Vagina (tissue), 2 donors: ENCODE measurements at places on chromosomes 13 and 19.

DNA sequence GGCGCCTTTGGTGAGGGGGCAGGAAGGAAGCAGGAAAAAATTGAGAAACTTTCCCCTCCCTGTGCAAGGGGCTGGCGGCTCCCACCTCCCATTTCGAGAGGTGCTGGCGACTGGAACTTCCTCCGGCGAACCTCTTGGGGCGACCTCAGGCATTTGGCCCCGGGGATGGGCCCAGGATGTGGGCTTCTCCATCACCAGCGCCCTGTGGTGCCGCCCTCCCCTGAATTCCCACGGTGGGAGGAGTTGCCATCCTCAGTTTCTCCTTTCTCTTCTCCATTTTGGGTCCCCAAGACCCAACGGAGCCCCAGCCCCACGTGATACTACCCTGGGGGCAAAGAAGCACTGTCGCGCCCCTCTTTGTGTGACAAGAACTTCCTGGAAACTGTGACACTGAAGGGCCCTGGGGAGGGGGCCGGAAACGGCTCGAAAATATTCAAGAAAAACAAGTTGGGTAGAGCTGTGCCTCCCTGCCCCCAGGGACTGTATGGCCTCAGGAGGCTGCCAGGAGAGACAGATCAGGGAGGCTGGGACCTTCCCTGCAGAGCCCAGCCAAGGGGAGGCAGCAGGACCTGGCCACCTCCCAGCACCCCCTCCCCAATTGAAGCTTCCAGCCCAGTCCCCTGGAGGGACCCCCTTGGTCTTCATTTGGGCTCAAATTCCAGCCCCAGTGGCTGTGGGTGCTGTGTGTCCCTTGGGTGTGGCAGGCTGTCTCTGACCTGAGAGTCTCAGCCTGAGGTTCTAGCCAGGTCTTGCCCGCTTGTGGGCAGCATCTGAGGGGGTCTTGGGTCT, 16.2 kb upstream of the AP1M2 start:
- no peak for DNase-seq

GRCh38 chr19:18895824-18896341, at the start of gene CERS1:
CERS1 (minus strand) TSS chr19:18896158; CDS start chr19:18896072, 86 bp downstream.
- no peak for DNase-seq

GRCh38 chr19:47433121-47433520, 13.8 kb upstream of the MEIS3 start:
- DNase-seq, result no peak

DNA sequence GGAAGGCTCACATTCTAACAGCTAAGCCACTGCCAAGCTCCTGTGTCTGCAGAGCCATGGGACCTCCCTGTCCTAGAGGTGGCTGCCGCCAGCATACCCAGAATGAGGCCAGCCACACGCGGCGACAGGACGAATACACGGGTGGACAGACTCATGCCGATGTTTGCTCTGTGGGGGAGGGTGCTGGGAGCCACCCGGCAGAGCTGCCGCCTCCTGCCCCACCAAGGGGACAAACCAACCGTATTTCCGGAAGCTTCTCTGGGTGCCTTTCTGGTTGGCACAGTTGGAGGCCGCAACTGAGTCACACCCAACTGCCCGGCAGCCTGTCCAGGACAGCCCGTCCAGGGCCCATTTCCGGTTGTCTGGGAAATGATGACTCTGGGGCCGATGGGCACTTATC, 20.3 kb downstream of the C13orf46 start:
- no peak for DNase-seq

DNA sequence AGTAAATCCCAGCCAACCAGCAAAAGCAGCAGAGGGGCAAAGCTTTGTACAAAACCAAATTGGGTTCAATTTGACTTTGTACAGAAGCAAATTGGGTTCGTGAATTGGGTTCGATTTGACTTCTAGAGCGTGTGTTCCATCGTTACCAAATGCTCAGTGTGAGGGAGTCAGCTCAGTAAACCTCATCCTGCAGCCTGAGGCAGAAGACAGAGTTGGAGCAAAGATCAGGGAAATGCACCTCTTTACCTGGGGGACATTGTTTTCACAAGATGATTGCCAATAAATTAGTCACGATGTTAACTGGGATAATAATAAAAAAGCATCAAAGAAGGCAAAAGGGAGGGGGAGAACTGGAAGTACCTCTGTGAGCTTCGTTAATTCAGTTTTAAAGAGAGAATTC, 1.5 kb downstream of the RAB20 start:
- no peak for DNase-seq

GRCh38 chr13:59542303-59542702, 621.4 kb downstream of the DIAPH3 start:
- DNase-seq, result no peak

- no peak for DNase-seq
Measured at GRCh38 chr13:44934724-44935123, 54.5 kb downstream of the NUFIP1 start.

- no peak for DNase-seq
Measured at GRCh38 chr13:30581582-30581981, 36.1 kb upstream of the USPL1 start.

GRCh38 chr13:109361562-109362289, 424.7 kb downstream of the IRS2 start:
- DNase-seq, result no peak

GRCh38 chr19:35458731-35459391, 10.8 kb downstream of the FFAR2 start:
- no peak for DNase-seq

- DNase-seq, result no peak
Measured at GRCh38 chr13:79593641-79594275, 112.8 kb downstream of the NDFIP2 start.

DNA sequence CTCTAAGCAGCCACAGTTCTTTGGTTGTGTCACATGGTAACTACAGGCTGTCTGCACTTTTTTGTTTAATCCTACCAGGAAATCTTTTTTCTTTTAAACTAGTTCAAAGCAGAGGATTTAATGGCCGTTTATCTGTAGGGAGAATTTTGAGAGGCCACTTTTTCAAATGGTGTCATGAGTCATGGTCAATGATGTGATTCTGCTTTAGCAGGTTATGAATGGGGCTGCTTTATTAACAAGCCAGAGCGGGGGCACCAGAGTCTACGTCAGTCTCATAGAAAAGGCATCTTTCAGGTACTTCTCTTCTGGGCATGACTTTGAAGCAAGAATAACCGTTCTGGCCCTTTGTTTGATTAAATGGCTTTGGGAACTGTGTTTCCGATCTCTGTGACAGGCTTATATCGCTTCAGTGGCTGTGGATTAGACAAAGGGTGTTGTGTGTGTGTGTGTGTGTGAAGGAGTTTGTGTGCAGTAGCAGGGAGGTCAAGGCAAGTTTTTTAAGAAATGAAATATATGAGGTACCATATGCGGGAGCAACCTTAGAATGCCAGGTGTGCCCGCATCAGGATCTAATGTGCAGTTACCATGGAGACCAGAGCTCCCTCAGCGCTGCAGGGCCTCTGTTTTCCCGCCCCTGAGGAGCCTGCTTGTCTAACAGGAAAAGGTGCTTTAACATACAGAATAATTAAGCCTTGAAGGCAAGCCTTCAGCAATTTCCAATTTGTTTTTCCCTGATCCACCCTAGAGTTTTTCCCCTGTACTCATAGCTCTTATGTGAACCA, 120.5 kb downstream of the KATNAL1 start:
- no peak for DNase-seq

GRCh38 chr19:6056801-6057650, 53.3 kb downstream of the RFX2 start:
- DNase-seq, result peak; percentile 97

DNA sequence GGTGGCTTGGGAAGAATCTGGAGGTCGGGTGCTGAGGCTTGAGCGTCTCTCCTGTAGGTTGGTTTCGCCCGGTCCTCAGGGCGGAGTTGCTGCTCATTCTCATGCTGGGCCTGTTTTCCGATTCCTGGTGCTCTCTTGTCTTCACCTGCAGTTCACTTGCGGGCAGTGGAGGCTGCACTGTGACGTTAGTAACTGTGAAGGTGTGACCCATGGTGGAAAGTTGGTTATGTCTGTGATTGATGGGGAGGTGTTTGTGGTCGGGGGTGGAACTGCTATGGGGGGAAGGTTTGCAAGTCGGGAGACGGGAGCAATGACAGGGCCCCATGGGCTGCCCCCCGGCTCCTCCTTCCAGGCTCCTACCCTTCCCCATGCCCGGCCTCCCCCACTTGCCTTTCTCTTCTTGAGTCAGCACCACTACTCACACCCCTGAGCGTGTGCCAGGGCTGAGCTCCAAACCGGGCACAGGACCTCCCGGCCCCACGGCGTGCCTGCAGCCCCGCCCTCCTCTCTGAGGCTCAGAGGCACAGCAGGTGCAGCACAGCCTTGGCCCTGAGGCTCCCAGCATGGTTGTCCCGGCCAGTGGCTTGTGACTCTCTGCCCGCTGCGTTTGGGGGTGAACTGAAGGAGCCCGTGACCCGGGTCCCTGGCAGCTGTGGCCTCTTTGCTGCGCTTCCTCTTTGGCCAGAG, 79.1 kb downstream of the ATP11A start:
- no peak for DNase-seq

DNA sequence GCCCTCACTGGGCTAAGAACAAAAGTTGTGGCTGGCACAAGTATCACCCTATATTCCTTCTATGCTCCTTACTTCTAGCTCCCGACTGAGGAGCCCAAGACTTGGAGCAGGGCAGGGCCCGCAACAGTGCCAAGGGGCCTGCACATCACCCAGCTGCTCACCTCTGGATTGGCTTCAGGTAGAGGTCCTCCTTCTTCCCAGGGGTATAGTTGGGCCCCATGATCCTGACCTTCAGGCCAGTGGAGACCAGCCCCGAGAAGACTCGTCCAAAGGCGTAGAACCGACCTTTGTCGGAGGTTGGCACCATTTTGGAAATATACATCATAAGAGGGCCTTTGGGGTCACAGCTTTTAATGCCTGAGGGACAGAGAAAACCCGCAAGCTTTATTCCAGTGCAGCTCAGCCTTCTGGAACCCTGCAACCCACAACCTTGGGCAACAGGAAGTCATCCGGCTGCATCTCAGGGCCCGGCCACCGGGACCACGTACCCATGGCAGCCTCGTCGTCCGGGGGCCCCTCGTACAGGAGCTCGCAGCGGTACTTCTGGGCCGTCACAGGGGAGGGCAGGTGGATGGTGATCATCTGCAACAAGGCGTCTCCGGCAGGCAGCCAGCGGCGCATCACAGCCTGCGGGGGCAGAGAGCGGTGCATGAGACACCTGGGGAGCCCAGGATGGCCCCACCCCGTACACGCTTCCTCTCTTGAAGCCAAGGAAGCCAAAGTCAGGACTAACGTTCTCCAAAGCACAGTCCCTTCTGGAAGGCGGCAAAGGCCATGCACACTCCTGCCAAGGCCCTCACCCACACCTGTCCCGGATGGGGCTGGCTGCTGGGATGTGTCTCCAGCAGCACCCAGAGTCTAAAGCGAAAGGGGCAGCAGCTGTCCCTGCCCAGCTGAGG, 4.7 kb downstream of the EEF2 start:
- DNase-seq, result peak; percentile 87

DNA sequence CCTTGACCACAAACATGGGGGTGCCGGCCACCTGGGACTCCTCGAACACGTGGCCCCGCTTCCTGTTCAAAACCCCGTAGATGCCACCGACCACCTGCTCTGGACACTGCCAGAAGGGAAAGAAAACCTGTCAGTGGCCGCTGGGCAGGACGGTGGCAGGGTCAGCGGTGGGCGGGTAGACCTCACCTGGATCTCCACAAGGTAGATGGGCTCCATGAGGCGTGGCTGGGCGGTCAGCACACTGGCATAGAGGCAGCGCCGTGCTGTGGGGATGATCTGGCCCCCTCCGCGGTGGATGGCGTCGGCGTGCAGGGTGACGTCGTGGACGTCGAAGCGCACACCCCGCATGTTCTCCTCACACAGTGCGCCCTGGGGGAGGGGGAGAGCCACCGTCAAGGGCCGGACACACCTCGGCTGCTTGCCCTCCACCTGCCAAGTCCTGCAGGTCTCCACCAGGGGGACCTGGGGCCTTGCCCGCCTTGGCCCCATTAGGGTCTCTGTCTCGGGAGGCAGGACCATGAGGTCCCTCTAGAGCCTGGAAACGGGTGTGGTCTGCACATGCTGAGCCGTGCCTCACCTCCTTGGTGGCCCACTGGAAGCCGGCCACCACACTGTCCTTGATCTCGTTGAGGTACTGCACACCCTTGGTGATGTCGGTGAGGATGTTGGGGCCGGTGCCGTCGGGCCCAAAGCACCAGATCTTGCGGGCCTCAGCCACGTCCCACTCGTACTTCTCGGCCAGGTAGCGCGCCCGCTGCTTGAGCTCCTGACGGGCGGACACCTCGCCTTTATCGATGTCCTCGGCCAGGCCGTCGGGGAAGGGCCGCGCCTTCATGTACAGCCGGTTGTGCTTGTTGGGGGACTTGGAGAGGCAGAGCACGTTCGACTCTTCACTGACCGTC, 6.6 kb upstream of the DAPK3 start:
- DNase-seq, result no peak

DNA sequence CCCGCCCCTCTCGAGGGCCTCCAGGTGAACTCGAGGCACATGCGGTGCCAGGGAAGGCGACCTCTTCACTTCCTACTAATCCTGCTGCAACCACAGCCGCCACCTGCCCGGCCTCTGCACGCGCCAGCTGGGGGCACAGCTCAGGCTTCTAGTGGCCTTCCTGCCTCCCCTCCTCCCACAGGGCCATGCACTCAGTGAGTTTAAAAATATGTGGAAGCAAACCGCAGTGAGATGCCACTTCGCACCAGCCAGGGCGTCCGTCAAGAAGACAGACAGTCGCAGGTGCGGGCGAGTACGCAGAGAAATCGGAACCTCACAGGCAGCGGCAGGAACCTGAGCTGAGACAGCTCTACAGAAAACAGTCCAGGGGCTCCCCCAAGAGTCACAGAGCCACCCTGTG, 10.4 kb downstream of the LMNB2 start:
- DNase-seq, result no peak

DNA sequence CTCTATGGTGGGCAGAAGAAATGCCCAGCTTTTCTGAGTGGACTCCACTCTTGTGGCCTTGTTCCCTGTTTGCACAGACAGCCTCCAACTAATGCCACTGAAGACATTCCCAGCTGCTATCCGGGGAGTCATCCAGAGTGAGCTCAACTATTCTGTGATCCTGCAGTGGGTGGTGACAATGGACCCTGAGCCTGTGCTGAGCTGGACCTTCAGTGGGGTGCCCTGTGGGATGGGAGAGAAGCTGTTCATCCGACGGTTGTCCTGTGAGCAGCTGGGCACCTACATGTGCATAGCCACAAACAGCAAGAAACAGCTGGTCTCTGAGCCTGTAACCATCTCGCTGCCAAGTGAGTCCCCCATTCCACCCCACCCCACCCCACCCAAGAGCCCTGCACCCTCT, 10.3 kb downstream of the IGSF23 start:
- no peak for DNase-seq

GRCh38 chr19:3146677-3147100, 10.9 kb downstream of the GNA15 start:
- DNase-seq, result no peak

DNA sequence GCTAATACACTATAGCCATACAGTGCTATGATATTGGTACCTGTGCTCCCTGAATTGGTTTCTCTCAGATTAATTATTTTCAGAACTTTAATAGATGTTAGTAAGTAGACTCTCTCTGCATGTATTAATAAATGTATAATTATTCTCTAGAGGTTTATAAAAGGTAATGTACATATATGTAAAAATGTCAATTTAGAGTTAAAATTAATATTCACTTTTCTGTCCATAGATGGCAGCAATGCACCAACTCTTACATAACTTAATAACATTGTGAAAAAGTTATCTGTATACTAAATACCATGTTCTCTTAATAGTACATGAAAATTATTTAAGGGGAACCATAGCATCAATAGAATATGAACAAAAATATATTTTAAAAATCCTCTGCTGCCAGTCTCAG, 515.0 kb upstream of the KLHL1 start:
- DNase-seq, result no peak
